AG09309 (cell line): ENCODE measurements at places on chromosomes 5 and 9.

DNA sequence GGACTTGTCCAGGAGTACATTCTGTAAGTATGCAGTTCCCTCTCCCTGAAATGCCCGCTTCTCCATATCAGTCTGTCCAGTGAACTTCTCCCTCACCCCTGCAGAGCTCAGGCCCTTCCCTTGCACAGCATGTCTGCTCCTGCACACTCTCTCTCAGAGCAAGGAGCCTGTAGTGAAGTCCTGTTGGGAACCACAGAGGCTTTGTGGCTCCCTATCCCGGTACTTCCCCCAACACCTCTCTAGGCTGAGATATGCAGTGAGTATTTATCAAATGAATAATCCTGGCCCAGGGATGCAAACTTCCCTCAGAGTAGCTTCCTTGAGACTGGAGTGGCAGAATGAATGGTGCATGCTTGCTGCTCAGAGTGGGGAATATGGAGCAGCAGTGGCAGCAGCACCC lies 48.8 kb downstream of the POC5 start:
- no peak for DNase-seq

- DNase-seq, result no peak
Observed at GRCh38 chr5:117681431-117682254, 1107.0 kb upstream of the SEMA6A start.

DNA sequence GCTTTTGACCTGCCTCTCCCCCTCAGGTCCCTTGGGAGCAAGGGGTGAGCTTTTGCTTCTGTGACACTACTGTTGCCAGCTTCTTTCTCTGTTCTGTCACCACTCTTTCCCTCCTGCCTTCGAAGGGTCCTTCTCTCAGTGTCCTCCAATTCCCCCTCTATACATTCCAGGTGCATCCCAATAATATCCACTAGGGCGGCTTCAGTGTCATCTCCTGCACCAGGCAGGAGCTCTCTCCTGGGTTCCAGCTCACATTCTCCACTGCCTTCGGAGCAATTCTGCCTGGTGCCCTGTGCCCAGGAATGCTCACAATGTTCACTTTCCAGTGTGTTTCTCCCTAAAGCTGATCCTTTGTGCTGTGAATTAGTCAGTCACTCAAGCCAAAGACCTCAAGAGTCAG lies 83.9 kb upstream of the CXCL14 start:
- no peak for DNase-seq

GRCh38 chr9:109616571-109617120 lies 118.5 kb upstream of the PTPN3 start:
- DNase-seq, result no peak

GRCh38 chr9:22228542-22228941 lies 218.1 kb upstream of the DMRTA1 start:
- no peak for DNase-seq

DNA sequence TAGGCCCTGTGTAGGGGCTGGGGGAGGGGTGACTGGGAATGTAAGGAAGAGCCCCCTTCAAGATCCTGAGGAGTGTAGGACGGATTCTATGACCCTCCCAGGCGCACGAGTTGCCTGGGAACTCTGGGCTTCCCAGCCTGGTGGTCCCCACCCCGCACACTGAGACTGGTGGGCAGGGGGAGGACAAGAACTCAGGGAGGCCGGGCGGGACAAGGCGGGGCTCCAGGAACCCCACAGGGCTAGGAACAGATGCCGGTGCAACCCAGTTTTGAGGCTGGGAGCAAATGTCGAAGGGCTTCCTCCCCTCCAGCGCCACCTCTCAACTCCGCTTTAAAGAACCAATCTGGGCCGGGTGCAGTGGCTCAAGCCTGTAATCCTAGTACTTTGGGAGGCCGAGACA lies 1.3 kb upstream of the VDAC1 start:
- DNase-seq, result no peak

GRCh38 chr5:34591723-34592122 lies 64.4 kb upstream of the RAI14 start:
- no peak for DNase-seq

GRCh38 chr9:74173284-74173683 lies 323.9 kb upstream of the RORB start:
- no peak for DNase-seq

DNA sequence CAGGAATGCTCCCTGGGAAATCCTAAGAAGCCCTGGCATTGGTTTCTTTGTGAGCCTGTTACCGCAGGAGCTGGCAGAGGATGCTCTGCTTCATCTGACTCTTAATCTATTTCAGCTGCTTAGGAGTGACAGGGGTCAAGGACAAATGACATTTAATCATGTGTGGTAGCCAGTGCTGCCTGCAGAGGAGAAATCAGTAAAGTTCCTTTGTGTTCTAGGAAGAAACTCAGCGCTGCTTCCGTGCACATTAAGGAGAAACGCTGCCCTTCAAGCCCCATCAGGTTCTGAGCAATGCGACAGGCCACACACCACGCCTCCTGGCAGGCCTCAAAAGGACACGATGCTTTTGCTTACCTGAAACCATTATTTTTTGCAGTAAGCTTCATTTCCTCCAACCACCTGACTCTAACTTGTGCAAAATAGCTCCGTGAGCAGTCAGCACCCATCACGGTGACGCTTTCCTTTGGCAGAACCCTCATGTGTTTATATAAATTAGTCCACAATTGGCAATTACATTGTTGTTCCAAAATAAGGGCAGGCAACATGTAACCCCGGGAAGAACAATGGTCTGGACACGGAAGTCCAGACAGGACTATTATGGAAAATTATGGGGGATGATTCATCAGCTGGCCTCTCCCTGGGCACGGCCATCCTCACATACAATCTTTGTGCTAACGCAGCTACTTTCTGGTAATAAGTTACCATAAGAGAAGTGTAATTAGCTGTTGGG lies 387.9 kb upstream of the DAP start:
- no peak for DNase-seq

GRCh38 chr9:96022445-96023051 lies 147.1 kb downstream of the ERCC6L2 start:
- DNase-seq, result no peak

DNA sequence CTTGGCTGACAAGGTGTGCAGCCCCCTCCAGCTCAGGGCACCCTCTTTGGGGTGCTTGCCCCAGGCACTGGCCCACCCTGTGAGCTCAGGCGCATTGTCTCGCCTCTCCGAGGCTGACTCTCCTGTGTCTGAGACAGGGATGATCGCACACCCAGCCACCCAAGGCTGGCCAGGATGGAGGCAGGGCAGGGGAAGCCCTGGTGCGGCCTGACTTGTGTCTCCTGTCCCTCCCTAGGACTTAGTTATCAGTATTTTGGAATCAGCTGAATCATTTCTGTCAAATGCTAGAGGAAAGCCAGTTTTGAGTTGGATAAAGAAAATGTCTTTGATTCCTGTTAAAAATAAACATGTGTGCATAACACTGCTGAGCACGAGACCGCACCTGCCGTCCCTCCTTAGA lies 2.5 kb upstream of the DBH start:
- DNase-seq, result no peak

DNA sequence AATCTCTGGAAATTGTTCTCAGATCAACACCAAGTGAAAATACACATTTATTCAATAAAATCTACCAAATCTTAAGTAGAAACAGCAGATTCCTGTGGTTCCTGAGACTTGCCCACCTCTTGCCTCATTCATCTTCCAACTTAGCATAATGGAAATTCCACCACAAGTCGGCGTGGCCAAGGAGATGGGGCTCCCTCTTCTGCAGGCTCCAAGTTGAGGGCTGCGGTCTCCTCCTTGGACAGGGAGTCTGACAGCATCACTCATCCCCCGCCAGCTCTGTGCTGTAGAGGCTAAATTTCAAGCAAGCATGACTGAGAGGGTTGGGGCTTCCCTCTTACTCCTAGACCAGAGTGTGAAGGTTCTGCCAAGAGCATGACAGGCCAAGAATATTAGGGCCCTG lies 273.7 kb downstream of the DIRAS2 start:
- no peak for DNase-seq

DNA sequence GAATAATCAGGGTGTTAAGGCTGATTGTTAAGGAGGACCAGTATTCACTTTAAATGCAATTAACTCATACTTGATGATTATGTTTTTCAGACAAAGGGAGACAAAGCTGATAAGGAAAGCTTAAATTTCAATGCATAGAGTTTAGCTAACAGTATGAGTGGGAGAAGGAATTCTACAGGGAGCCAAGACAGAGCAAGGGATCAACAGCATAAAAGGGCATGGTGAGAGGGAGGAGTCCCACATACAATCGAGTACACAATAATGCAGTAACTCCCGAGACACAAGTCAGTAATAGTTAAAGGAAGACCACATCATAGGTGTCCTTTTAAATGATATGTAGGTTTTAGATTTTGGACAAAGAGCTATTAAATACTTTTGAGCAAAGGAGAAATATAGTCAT lies 191.7 kb upstream of the PTPRD start:
- DNase-seq, result no peak

DNA sequence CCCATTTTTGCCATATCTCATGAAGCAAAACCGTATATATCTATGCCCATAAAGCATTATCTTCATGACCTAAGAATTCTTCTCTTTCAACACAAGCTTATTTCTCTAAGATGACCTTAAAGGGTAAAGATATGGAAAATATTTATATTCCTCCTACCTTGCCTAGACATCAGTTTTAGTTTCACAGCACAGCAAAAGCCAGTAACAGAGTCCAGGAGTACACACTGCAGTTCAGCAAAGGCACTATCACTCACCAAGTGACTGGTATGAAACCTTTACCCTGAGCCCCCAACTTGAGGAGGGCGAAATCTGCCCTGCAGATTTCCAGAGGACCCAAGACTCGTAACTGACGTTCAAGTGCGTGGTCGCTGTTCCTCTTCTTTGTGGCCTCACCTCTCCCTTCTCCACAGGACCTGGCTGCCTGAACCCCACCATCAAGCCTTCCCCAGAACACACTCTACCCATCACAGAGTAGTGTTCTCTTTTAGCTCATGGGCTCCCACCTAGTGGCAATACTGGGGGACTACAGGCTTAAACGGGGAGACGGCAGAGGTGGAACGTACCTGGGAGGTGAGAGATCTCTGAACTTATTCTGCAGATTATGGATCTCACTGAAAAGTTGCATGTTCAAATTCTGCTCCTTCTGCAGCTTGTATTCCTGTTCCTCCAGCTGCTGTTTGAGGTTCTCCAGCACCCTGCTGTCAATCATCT lies 141.0 kb downstream of the CDK5RAP2 start:
- no peak for DNase-seq

DNA sequence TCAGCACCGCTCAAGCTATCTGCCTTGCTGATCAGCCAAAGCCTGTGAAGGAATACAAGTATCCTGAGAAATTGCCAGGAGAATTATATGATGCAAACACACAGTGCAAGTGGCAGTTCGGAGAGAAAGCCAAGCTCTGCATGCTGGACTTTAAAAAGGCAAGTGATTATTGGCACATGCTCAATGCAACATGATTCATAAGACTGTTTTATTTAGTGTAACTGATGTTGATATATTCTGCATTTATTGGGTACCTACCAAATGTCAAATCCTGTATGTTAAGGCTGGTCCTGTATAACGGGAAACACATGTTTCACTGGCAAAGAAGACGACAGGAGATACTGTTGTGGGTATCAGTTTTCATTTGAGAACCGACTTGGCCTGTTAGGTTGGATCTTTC lies 69.0 kb downstream of the ADAMTS16 start:
- DNase-seq, result peak; percentile 37

DNA sequence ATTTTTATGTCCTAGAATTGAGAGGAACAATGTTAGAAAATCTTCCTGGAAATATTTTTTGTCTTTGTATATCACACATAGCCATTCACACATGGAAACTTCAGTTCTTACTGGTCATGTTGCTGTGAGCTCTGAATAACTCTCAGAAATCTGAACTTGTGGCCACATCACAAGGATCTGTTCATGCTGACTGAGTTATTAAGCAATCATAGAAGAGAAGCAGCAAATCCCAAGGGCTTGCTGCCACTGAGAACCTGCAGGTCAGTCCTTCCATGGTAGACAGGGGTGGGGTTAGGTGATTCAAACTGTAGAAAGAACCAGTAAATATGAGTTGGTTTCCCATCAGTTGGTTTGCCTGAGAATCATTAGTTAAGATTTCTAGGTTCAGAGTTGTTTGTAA lies 27.6 kb downstream of the SGCD start:
- no peak for DNase-seq

DNA sequence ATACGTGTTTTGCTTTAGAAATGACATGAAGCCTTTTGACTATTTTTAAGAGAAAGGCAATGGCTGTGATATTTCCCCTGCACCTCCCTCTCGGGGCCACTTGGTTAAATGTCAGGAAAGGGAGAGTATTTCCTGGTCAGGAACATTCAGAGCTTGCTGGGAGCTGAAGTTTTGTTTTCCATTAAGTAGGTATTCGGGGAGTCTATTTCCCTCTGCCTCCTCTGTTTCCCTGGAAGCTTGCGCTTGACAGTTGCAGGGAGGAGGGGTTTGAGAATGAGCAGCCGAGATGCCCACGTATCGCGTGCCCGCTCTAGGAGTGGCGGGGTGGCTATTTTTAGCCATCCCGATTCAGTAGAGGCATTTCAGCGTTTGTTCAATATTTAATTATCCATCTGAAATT lies 6.7 kb downstream of the DAB2IP start:
- no peak for DNase-seq

DNA sequence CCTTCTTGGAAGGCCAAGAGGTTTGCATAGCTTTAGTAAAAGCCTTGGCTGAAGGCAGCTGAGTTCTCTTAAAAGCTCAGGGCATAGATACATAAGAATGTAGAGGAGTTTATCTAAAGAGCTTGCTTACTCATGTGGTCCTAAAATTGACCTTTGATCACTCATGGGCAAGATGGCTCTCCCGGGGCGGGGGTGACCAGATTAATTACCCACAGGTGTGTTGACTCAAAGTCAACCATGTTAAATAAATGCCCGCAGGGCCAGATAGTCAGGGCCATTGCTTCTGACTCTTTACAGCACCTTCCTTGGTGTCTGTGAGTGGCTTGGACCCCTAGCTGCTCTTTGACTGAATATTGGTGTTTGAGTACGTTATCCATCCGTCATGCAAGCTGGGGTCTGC lies 33.1 kb upstream of the GHR start:
- DNase-seq, result no peak

- no peak for DNase-seq
Observed at GRCh38 chr9:14907360-14907685, 2.9 kb downstream of the FREM1 start.

DNA sequence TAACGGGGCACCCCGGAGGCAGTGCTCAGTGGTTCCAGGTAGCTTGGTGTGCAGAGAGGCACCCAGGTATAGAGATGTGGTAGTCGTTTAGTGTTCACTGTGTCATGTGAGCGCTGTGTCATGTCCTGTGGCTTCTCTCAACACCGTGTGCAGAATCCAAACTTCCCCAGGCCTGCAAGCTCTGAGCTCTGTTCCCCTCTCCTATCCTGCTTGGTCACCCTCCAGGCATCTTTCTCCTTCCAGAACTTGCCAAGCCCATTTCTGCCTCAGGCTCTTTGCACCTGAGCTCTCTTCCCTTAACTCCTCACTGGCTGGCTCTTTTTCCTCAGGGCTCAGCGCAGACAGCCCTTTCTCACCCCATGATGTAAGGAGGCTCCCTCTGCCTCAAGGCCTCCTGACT lies 64.8 kb downstream of the CARTPT start:
- DNase-seq, result no peak

DNA sequence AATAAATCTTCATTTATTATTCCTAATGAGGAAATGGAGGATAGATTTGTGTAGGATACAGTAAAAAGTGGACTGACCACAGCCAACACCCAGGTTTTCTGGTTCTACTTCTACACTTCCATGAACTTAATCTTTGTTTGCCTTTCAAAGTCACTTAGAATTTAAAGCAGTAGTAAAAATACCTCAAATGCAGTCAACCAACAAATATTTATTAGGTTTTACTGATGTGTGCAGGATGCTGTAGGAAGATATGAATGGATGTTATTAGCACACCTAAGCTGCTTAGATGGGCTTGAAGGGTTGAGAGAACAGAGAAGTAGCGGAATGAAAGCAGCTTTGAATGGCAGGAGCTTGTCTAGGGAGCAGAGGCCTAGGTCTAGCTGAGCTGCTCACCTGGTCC lies 201.1 kb downstream of the PALM2AKAP2 start:
- no peak for DNase-seq

GRCh38 chr5:180808461-180809000 lies 5.9 kb upstream of the MGAT1 start:
- DNase-seq, result no peak
